ENCODE measurements at places on chromosomes 11 and 22.

GRCh38 chr11:118194835-118195627 lies 18.6 kb upstream of the SCN2B start:
- no peak for DNase-seq

- DNase-seq: no peak
Observed at GRCh38 chr11:35272391-35272902, 133.5 kb downstream of the CD44 start.

DNA sequence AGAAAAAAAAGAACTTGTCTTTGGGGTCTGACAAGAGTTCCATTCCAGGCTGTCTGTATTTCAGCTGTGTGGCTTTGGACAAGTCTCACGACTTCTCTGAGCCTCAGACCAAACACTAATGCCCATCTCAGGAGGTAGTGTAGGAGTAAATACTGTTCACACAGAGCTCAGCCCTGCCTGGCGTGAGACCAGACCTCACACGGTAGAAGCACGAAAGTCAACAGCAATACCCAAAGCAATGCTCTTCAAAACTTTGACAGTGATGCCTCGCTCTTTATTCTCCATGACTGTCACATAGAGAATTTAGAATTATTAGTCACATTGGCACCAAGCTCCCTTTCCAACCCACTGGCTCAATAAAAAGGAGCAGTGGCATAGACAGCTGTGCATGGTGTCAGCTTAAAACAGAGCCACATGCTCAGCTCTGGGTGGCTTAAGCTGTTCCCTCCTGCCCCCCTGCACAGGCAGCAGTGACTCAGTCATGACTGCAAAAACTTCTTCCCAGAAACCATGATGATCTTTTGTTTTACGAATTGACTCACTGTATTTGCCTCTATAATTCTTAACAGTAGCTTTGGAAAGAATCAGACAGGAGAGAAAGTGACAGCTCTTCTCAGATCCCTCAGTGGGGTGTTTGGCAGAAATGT lies 74.0 kb upstream of the PHF21B start:
- DNase-seq: no peak

DNA sequence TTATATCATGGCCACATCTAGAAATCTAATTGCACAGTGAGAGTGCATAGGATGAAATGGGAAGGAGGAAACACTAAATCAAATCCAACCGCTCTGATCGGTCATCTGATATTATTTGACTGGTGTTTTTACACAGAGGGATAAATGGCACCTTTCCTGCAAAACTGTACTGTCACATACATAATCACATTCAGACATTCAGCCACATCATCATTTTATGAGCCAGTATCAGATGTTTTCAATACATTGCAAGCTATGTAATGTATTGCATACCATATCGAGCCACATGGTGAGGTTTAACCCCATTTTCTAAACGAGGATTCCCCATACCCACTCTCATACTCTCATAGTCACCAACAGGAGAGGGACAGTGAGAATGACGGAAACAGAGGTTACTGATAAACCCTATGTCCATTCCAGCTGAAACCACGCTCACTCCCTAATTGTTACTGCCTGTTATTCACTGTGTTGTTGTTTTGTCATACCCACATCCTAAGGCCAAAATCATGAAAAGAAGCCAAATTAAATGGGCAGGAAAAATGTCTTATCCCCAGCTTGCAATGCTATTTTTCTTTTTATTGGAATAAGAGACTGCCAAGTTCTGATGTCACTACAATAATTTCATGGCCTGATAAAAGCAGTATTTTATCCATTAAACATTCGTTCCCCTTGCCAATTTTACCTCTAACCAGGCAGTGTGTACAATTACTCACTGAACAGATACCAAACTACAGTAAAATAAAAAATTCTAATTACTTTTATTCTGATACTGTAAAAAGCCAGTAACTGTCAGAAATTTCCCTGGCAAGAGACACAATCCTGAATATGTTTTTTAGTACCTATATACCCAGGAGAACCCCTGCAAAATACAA lies 9.0 kb downstream of the CDON start:
- DNase-seq: no peak

- DNase-seq: no peak
Observed at GRCh38 chr22:37972527-37972926, 11.8 kb downstream of the SOX10 start.

DNA sequence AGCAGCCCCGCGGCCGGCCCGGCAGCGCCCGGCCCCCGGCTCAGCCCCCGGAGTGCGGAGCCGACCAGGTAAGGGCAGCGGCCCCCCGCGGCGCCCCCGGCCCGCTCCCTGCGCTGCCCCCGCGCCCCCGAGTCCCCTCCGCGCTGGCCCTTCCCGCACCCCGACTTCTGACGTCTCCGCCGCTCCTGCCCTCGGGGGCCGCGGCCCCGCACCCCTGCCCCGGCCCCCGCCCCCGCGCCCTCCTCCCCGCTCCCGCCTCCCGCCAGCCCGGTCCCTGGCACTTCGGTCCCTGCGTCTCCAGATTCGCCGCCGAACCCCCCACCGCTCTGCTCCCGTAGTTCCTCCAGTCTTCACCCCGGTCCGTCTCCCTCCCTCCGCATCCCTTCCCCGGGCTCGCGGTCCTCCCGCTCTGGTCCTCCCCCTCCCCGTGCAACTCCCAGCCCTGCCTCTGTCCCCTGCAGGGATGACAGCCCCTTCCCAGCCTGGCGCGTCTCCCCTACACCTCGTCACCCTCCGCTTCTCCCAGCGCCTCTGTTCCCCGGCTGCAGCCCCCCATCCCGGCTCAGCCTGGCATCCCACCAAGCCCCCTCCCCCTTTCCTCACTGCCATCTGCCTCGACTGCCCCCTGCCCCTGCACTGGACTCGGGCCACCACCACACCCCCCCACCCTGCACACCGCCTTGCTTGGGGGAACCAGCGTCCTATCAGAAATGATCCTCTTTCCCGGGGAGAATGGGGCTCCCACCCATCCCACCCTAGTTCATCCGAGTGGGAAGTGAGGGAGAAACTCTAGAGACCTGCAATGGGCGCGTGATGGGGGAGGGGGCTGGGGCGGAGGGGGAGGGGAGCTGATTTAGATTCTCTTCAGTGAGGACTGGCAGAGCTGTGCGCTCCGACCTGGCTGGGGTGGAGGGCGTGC lies 531 bp downstream of the GRIK4 start:
- DNase-seq: no peak

DNA sequence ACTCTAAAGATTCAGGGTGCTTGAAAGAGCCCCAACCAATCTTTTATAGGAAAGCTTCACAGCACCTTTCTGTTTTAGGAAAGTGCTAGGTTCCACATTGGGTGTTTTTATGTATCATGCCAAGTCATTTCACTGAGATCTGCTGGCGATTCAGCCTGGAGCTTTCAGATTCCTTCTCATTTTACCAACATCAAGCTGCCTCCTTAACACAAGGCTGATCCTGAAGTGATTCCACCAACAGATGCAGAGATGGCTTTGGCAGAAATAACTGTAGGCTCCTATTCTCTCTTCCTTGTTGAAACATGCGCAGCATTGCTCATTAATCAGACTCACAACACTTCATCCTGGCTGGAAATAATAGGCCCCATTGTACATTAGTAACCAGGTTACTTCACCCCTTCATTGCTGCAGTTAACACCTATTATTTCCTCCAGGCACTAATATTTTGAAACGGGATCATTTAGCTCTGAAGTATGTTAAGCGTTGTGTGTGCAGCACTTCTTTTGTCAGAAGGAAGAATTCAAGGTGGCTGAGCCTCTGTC lies 89.0 kb downstream of the OPCML start:
- DNase-seq: no peak

- no peak for DNase-seq
Observed at GRCh38 chr11:69125861-69126260, 29.9 kb upstream of the SMIM38 start.

DNA sequence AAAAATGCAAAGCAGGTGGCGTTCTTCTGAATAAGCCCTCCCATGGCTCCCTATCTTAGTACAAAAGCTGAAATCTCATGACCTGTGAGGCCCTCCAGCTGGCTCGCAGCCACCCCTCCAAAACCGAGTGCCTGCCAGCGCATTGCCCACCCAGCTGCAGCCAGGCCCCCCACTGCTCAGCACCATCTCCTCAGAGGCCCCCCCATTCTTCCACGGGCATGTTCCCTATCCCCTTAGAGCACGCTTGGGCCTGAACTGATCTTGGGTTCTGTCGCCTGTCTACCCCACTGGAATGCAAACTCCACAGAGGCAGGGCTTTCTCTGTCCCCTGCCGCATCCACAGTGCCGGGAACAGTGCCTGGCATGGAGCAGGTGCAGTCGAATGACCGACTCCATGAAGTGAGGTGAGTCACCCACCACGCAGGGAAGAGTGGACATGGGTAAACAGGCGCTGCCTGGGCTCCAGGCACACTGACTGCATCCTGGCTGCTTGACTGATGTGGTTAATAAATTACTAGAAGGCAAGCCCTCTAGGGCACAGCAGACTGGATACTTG lies 11.3 kb upstream of the EFCAB6 start:
- no peak for DNase-seq

DNA sequence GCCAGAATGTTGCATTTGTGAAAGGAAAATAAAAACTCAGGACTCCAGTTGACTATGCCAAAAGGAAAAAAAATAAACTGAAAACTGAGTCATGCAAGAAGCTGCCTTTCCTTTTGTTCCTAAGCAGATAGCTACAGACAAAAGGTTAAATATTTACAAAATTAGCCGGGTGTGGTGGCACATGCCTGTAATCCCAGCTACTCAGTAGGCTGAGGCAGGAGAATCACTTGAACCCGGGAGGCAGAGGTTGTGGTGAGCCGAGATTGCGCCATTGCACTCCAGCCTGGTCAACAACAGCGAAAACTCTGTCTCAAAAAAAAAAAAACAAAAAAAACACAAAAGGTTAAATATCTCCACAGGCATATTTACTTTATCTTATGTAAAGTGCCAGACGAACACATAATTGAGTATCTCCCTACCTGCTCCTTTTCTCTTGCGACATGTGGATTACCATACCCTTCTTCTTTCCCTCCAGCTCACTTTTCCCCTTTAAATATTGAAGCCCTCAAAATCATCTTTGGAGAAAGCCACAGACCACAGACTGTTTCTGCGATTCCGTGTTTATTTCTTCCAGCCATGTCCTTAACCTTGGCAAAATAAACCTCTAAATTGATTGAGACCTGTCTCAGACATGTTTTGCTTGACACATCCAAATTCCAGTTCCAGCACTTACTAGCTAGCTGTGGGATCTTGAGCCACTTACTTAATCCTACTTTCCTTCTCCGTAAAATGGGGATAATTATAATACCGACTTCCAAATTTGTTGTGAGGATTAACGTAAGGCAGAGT lies 2.3 kb upstream of the SMPD1 start:
- DNase-seq: no peak

DNA sequence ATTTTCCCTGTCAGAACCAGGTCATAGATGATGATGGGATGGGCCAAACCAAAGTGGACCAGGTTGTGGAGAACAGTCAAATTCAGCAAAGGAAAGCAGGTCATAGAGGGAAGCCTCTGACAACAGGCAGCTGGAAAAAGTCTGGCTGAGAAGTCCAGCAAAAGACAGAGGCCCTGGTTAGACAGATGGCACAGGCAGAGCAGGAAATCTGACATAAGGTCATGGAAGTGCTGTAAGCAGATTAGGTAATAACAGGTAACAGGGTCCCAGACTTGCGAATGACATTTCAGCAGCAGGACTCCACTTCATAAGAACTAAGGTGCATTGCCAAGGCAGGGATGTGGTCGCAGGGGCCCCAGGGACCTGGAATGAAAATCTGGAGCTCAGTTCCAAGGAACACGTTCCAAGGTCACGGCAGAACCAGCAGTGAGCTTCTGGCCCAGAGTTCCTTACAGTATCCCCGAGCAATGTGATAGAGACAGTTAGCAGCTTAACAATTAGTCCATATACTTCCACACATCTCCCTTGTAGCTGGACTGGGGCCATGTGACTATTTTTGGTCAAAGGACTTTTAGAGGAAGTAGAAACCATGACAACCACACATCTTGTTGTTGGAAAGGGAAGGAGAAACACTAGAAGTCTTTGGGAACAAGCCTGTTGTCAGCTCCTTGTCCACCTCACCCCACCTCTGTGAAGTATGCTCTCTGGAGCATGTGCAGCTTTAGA lies 75.4 kb downstream of the ME3 start:
- DNase-seq: no peak

GRCh38 chr11:64181506-64182411 lies 4.2 kb upstream of the STIP1 start:
- DNase-seq: no peak

DNA sequence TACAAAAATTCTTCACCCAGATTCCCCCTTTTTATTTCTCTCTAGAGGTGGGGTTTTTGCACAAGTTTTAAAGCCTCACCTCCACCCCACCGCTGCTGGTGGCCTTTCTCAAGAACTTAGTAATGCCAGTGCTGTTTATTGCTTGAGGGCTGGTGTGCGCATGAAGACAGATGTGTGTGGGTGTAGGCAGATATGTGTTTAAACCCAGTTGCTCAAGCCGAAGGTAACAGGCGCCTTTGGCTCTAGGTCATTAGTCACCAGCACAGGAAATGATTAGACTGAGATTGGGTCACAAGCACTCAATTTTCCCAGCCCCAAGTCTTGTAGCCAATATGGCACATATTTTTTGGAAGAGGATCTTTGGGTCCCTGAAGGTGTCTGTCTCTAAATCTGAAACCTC lies 2.7 kb upstream of the CLMP start:
- DNase-seq: no peak

DNA sequence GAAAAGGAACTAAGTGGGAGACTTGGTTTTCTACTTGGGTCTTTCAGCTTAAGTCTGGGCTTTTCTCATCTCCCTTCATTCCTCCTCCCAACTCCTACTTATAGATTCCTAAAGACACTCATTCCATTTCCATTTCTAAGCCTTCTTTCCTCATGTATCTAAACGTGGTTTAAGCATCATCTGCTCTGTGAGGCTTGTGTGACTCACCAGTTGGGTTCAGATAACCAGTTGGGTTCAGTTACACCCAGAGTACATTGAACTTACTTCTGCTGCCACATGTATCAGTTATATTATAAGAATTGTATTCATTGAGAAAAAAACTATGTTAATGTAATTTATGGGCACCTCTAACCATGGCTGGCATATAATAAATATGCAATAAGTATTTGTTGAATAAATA lies 831.2 kb upstream of the CCDC90B start:
- no peak for DNase-seq

Data from activated CD8-positive, alpha-beta memory T cell treated with anti-CD3 and anti-CD28 coated beads for 1 hour (primary cell).